ENCODE measurements at places on chromosomes 2 and 18.

- DNase-seq: no peak
Measured at GRCh38 chr2:28610583-28611201, 114.8 kb downstream of the PLB1 start.

DNA sequence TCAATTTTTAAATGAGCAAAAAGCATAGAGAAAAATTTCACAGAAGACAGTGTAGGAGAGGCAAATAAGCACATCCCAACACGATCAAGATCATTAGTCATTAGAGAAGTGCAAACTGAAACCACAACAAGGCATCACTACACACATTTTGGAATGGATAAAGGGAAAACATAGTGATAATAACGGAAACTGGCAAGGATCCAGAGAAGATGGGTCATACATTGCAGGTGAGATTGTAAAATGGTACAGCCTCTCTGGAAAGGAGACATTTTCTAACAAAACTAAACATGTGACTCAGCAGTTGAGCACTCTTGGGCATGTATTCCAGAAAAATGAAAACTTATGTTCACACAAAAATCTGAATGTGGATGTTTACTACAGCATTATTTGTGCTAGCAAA, 98.3 kb upstream of the TMEM17 start:
- no peak for DNase-seq

GRCh38 chr2:238654479-238655197, 193.2 kb upstream of the TWIST2 start:
- DNase-seq: no peak

GRCh38 chr2:52269696-52270485, 1238.0 kb upstream of the NRXN1 start:
- DNase-seq: no peak

DNA sequence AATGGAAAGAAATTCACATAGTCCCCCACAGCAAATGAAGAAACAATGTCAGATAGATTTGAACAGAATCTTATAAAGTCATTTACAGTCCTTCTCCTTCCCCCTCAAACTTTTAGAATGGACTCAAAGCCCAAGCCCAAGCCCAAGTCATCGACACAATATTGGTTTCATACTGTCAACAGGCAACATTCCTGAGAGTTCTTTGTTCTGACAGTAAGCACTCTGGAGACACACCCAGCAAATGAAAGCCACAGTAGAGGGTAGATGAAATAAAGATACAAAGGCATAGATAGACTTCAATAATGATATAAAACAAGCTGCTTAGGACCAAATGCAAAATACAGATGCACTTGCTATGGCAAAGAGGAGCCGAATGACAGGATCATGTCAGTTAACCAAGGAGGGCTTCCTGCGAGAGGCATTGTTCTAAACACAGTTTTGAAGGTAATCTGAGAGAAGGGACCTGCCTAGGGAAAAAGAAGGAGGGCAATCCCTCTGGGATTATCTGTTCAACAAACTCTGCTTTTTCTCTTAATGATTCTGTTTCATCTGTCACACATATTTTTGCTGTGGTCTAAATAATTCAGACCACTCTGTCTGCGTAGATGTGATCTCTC, 97.1 kb upstream of the MAP4K3 start:
- DNase-seq: no peak

Data from NK-92 treated with Interleukin-12 subunit alpha and Interleukin-12 subunit beta, amount 100 ng/mL, for 24 hours (cell line).